ENCODE measurements at places on chromosomes 7 and 10.

GRCh38 chr10:72171175-72171630 is 44.6 kb upstream of the ANAPC16 start:
- peak; percentile 85 for DNase-seq

- no peak for DNase-seq
Measured at GRCh38 chr7:147485660-147486210, 1104.8 kb upstream of the C7orf33 start.

DNA sequence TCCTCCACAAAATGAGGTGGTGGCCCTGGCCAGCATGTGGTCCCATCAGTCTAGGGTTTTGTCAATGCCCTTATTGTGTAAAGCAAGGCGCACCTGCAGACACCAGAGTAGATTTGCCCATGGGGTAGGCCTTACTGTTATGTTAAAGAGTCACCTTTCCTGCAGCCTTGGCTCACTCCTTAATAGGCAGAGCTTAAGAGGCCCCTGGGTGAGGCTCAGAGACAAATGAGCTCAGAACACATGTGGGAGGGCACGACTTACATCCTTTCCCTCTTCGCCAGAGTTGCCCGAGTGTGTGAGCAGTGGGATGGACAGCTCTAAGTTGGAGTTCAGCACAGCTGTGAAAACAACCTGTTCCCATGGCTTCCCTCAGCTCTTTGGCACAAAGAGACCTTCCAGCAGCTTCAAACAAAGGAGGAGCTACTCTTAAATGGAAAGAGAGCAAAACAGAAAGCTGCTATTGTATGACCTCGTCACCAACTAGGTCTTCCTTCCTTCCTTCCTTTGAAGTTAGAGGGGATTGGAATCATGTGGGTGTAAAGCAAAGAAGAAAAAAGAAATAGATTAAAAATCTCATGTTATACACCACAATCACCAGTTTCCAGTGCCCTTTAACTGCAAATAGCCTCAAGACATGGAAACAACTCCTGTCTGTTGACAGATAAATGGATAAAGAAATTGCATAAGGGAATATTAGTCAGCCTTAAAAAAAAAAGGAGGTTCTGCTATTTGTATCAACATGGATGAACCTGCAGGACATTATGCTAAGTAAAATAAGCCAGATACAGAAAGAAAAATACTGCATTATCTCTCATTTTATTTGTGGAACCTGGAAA is 11.9 kb upstream of the XPNPEP1 start:
- no peak for DNase-seq

GRCh38 chr7:25952261-25953057 is 199.5 kb upstream of the NFE2L3 start:
- DNase-seq = no peak

- no peak for DNase-seq
Measured at GRCh38 chr7:1029637-1030443, 14.5 kb upstream of the GPR146 start.

DNA sequence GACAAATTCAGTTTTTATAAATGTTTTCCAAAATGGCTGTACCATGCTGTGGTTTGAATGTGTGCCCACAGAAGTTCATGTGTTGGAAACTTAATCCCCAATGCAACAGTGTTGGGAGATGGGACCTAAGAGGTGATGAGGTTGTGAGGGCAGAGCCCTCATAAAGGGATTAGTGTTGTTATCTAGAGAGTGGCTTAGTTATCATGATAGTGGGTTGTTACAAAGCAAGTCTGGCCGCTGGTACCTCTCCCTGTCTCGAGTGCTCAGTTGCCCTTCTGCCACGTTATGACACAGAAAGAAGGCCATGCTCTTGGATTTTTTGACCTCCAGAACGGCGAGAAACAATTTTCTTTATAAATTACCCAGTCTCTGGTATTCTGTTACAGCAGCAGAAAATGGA is 119.0 kb downstream of the BTAF1 start:
- no peak for DNase-seq

GRCh38 chr10:88119160-88119559 is 255.7 kb downstream of the PTEN start:
- no peak for DNase-seq

DNA sequence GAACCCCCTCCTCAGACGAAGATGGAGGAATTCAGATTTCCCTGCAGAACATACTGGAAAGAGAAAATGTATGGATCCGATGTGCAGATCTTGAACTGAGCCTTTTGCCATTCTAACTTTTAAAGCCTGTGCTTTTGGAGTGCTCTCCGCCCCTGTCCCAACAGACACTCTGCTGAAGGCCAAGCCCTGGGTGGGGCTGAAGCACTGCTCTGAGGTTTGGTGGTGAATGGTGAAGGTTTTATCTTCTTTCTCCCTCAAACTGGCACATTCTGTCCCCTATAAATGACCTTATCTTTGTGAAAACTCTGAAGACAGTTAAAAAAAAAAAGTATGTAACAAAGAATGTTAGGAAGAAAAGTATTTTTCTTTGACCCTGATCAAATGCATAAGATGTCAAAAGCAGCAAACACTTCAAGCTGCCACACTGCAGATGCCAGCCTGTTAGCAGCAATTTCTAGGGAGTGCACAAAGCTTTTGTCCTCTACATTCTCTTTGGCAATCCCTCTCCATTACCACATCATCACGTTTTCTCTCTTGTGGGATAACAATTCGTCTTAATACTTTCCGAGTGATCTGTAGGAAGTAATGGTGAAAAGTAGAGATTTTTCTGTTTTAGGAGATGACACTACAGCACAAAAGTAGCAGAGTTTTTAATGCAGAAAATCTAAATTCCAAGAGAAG is 137.3 kb upstream of the CCDC6 start:
- no peak for DNase-seq

DNA sequence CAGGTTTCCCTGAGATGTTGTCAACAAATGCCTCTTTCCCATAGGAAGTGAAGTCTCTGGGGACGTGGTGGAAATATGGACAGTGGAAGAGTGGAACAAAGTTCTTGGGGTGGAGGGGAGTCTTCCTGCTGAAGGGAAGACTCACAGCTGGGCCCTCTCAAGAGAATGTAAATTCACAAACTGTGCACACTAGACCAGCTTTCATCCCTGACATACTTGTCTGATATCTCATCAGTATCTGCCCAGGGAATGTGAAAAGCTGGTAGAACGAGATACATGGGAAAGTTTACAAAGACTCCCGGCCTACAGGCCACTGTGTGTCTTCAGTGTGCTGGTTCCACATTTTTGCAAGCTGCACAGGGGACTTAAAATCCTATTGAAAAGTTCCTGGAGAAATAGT is 16.7 kb upstream of the CCDC3 start:
- no peak for DNase-seq

- DNase-seq = no peak
Measured at GRCh38 chr7:104922182-104923009, 91.6 kb upstream of the KMT2E start.

GRCh38 chr10:5071411-5072198 is 22.6 kb upstream of the AKR1C3 start:
- no peak for DNase-seq

- DNase-seq = no peak
Measured at GRCh38 chr10:122163174-122164022, 107.7 kb upstream of the BTBD16 start.

DNA sequence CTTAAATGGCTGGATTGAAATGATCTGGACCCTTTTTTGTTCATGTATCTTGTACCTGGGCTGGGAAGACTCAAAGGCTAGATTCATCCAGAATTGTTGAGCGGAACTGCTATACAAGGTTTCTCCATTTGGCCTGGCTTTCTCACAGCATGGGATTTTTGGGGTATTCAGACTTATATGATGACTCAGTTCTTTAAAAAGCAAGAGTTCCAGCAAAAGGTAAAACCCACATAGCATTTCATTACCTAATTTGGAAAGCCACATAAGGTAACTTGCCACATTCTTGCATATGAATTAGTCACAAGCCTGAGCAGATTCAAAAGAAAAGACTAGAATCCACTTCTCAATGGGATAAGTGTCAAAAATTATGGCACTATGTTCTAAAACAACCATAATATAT is 137.4 kb downstream of the HGF start:
- DNase-seq = no peak

DNA sequence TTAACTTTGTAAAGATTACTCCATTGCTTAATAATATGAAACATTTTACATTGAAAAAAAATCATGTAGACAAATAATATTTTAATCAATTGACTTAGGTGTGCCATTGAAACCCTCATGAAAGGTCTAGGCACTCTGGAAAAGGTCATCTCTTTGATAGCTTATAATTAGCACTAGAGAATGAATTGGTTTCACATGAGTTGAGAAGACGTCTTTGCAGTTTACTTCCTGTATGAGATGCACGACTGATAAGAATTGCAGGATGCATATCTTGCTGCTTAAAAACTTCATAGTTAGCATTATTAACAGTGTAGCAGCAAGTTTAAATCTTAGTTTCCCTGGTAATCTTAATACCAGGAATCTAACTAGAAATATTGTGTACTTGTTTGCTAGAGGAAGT is 614.2 kb upstream of the COBL start:
- DNase-seq = no peak

- DNase-seq = no peak
Measured at GRCh38 chr7:36360244-36360643, 29.4 kb upstream of the ANLN start.

- no peak for DNase-seq
Measured at GRCh38 chr7:158266817-158267741, 320.5 kb downstream of the PTPRN2 start.

DNA sequence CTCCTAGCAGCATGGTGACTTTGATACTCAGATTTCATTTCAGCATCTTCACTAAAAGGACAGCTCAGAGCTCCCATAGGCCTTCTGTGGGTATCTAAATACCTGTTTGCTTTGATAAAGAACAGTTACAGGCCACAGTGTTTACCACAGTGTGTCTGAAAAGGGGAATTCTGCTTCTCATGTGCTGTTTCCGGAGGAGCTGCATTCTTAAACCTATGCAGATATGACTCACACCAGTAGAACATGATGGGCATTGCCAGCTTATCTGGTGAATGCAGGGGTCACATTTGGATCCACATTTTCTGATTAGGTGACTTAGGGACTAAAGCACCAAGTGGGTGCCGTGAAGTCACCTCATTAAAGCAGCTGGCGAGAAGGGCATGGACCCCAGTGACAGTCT is 52.6 kb downstream of the TRRAP start:
- DNase-seq = no peak

DNA sequence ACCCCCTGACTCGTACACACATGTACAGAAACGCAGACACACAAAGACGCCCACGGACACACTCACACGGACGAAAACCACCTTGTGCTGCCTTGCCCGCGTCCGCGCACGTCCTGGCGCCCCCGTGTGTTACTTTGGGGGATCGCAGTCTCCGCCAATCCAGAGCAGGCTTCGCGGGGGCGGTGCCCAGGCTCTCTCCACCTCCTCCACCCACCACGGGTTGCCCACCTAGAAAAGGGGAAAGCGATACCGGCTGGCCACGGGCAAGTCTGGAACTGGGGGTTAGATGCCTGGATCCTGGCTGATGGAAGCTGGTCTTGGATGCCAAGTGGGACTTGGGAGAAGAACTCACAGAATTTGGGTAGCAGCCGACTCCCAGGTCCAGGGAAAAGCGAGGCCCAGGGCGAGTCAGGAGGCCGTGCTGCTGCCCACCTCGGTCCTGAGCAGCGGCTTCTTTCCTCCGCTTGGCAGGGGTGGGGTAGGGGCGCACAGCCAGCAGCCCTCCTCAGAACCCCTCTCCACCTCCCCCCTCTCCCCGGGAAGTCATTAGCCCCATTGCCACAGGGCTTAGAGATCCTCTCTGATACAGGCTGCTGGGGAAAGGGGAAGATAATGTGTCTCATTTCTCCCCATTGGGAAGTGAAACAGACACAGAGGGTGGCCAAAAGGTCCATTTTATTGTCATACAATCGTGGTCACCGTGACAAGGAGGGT is 4.6 kb upstream of the VGF start:
- no peak for DNase-seq

DNA sequence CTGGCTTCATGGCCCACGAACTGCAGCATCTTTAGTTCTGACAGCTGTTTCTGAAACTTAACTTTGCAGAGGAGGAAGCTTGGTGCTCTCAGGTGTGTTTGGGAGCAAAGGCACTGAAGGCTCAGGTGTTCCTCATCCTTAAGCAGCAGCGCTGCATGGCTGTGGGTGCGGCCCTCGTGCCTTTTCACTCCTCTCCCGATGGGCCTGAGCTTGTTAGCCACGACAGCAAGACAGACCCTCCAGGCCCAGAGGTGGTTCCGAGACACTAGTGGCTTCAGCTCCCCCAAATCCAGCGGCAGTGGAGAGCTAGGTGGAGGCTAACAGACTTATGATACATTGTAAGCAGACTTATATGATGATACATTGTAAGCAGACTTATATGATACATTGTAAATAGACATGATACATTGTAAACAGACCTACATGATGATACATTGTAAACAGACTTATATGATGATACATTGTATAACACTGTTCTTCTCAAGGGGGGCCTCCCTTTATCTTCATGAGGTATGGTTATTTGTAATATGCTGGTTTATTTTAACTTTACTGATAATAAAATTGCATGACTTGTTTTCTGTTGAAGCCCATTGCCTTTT is 14.1 kb downstream of the PFKP start:
- no peak for DNase-seq

DNA sequence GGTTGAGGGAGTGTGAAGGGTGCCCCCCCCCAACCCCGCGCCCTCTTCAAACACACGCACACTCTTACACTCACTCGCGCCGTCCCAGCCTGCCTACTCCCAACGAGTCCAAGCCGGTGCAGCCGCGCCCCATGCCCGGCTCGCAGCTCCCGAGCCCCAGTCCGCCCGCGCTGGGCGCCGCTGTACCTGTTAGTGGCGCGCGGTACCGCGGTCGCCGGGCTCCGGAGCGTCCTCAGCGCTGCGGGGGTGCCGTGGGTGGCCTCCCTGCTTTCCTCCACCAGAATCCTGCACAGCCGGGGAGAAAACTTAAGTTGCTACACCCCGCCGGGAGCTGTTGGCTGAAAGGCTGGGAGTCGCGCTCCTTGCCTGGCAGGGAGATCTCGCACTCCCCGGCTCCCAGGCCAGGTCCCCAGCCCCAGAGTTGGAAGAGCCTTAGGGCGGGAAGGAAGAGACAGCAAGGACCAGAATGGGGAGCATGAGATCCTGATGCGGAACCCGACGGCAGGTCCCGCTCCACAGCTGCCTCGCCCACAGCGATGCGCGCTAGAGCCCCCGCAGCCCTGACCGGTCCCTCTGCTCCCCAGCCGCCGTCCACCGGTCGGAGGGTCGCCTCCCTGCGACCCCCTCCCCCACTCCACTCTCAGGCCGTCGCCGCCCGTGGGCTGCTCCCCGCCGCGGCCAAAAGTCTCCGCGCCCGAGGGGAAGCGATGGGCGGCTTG is 863 bp downstream of the ST8SIA6 start:
- DNase-seq = no peak

DNA sequence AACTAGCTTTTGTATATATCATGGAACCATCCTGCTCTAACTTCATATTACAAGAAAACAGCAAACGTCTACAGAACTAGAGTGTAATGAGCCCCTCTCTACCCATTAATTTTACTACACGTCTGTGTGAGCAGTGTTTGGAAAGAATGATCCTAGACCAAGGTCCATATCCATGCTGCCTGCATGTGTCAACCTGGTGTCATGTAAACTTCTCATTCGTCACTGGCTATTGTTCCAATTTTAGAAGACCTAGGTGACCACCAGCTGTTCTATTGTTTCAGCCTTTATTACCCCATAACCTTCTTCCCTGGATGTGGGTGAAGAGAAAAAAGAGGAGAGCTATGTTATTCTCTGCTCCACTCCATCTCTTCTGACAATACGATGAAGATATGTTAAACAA is 77.1 kb downstream of the CREM start:
- no peak for DNase-seq

Measured in HS-5 (cell line).